ENCODE measurements at places on chromosomes 3 and 15.

DNA sequence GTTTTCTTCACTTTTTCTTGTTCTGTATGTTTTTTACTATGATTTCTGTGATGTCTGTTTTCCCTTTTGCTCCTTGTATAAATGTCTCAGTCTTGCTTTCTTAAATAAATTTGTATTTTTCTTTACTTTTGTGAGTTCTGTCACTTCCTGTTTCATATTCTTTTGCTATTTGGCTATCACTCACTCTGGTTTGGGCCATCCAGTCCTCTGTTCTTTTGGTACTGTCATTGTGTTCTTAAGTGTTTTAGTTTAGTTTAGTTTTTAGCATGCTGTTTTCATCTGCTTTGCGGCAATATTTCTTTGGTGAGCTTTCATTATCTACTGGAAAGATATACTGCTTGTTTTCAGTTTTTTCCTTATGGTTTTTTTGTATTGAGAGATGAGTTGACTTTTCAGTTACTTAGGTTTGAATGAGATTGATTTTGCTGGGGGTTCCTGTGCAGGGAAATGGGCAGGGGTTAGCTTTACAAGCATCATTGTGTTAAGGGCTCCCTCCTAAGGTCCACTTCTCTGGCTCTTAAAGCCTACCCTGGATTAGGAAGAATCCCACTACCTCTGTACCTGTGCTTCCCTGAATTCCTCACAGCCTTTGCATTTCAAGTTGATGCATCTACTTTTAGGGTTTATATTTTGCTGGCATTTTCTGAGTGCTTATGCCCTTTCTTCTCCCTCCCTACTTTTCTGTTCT is 35.1 kb downstream of the PDCD6IP start:
- DNase-seq, result no peak

DNA sequence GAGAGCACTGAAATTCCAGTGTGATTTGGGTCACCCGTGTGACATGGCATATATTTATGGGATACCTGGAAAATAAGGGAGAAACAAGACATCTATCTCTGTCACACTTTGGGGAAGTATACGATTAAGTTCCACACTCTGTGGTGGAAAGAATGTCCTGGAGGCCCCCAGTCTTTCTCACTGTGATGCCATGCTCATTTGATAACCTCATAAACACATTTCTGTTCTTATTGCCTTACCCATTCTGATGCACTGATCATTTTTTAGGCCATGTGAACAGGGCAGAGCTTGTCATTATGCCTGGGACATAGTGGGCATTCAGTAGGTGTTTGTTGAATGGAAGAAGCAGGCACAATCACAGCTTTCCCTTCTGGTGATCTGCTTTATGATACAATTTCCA is 349.4 kb upstream of the TPRG1 start:
- DNase-seq, result no peak

DNA sequence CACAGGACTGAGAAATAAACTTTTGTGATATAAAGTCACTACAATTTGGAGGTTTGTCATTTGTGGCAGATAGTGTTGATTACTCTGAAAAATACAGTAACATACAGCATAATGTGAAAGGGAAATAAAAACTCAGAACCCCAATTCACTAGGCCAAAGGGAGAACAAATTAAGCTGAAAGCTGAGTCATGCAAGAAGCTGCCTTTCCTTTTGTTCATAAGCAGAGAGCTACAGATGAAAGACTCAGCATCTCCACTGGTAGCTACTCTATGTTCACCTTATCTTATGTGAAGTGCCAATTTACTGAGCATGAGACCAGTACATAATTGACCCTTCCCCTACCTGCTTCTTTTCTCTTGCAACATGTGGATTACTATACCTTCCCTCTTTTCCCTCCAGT is 19.3 kb upstream of the SLTM start:
- no peak for DNase-seq

DNA sequence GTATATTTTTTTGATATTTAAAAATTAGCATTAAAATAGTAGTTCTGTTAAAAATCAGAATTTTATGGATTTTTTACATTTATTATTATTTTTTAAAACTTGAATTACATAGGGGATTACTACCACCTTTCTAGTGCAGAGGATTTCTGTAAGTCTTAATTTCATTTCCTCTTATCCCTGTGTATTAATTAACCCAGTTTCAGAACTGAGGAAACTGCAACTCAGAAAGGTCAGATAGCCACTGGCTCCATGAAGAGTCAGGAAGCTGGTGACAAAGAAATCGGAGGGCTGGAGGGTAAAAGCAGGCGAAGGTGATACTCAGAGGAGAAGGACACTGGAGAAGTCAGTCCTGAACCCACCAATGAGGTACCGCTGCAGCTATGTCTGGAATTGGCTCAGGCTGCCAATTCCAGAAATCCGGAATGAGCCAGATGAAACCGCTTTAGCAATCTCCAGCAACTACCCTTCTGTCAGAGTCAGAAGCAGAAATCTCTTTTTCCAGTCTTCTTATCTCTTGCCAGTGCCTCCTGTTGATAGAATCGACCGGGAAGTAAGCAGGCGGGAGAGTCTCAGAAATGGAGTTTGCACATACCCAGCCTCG is 308.5 kb downstream of the SV2B start:
- DNase-seq, result no peak

DNA sequence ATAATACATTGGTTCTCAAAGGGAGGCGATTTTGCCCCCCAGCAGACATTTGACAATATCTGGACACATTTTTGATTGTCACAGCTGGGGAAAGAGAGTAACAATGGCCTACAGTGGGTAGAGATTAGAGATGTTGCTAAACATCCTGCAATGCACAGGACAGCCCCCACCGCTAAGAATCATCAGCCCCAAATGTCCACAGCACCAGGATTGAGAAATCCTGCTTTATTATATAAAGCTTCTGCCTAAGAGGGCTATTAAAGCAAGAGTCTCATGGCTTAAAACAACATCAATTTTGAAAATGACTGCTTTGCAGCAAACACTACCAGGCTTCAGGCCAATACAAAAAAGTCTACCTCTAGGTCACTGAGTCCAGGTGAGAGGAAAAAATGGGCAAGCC is 68.2 kb downstream of the NTRK3 start:
- DNase-seq, result no peak

DNA sequence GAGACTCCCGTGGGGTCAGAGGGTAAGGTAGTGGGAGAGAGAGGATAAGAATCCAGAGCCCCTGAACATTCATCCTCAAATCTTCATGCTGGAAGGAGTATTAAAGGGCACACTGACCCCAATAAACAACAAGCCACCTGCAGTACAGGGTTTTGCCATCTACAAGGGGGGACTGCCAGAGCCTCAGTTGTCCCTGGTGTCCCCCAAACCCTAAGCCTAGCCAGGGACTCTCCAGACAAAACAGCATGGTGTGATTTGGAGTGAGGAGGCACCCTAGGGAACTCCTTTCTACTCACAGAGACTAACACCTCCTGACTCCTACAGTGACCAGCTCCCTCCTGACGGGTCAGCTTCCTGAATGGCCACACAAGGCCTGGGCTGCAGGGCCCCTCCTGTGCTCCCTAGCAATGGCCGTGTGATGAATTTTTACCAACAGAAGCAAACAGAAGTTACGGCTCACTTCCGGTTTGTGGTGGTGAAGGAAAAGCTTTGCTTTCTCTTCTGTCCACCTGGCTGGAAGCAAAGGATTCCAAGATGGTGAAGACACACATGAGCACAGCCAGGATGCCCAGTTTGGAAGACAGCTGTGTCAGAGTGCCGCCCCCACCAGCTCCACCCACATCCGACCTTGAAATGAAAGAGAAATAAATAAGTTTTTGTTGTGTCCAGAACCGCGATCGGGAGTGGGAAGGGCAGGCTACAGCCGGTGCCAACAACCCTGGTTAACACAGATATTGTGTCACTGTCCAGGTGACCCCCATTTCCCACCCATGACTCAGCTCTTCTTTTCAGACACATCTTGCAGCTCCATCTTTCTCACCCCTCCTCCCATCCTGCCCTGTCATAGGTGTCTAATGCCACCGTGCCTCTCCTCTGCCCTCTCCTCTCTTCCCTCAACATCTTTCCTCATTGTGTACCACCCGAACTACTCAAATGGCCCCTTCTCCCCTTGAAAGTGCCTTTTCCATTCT is 69.6 kb upstream of the ATP13A3 start:
- no peak for DNase-seq

- DNase-seq, result no peak
These were observed 47.6 kb downstream of the CTDSPL start for GRCh38 chr3:37909067-37909911.

- DNase-seq, result no peak
These were observed 239.1 kb upstream of the ROPN1 start for GRCh38 chr3:124230998-124231397.

DNA sequence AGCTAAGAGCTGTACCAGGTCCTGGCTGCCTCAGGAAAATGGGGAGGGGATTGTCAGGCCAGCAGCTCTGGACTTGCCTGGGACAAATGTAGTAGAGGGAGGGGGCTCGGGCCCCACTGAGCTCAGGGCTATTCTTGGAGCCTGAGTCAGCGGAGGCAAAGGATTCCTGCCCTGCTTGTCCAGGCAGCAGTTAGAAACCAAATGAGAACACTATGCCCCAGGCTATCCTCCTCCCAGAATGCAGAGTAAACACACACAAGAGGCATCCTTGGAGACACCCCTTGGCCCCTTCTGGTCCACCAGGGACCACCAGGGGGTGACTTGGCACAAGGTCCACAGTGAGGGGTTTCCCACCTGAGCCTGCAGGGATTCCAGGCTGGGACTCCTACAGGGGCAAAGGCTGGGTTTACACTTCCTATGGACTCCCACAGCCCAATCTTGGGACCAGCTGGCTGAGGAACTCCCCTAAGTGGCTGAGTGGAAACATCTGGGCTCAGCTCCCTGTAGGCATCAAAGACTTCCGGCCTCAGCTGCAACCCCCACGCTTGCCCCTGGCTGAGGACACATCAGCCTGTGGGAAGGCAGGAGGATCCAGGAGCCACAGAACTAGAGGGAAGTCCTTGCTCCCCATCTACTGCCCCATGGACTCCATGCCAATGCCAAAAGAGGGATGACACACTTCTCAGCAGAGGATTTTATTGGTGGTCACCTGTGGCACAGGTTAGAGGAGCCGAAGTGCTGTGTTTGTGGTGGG is 3.4 kb upstream of the COL7A1 start:
- no peak for DNase-seq

DNA sequence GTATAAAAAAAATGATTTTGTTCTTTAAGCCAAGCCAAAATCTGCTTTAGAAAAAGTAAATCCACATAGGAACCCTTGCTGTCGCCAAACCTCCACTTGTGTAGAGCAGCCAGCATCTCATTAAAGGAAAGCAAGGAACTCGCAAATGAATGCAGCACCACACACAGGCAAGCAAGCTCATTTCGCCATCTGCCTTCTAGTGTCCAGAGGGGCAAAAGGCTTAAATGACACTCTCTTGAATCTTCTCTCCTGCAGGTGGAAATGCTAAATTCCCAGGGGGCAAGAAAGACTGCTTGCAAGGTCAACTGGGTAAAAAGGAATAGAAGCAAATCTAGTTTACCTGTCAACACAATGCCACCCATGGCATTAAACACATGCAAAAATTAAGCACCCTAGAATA is 2.4 kb downstream of the MB21D2 start:
- DNase-seq, result no peak

- DNase-seq, result no peak
These were observed 115.3 kb downstream of the XXYLT1 start for GRCh38 chr3:195155570-195156241.

- DNase-seq, result no peak
These were observed 1.2 kb upstream of the ZNF445 start for GRCh38 chr3:44478606-44479094.

DNA sequence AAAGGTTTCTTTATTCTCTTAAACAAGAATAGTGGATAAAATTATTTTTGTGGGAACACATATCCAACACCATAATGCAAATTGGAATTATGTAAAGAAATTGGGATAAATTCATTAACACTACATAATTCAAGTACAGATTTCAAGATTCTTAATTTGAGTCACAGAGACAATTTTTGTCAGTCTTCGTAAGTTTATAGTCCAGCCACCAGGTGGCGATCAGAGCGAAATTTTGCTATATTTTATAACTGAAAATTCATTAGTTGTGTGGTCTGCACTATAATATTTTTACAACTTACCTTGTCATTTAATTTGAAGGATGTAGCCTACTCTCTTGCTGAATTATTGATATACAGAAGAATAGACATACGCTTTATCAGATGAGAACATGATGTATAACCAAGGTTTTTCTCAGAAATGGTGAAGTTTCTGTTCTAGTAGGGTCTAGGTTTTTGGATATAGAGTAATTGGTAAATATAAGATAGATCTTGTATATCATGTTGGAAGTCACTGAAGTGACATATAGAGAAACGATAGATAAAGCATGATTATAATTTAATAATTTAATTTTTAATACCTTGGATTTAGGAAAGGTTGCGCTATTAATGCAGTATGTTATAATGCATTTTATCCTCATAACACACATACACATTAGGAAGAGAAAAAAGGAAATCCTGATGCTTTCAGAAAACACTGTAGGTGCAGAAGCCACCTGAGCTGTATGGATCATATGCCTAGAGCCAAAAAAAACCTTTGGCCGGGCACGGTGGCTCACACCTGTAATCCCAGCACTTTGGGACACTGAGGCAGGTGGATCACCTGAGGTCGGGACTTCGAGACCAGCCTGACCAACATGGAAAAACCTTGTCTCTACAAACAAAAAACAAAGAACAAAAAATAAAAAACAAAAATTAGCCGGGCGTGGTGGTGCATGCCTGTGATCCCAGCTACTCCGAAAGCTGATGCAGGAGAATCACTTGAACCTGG is 31.7 kb downstream of the PLSCR4 start:
- no peak for DNase-seq

DNA sequence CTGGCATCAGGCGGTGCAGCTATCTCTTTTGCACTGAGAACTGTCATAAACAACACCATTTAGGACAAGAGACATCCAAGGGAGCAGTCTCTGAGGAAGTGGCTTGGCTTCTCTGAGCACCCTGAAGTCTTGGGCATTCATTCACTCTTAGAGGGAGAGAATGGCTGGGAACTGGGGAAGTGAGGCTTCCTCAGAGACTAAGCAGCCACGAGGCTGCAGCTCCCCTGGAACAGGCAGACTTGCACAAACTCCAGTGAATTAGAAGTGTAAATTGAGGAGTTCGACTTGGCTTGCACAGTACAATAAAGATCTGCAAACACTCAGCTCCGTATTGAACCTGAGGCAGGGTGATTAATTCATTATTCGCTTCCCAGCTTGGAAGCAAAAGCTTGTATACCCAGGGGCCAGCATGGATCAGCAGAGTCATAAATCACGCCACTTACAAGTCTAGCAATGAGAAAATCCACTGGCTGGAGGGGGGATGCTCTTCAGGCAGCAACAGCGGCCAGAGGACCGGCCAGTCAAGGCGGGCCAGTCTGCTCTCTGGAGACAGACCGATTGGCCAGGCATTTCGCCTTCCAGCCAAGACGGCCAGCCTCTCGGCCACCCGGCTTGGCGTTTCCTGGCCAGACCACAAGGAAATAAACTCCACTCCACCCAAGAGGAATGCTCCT is 118.8 kb upstream of the ADPGK start:
- no peak for DNase-seq
